ENCODE measurements at places on chromosomes 1 and 21.

GRCh38 chr1:197029749-197030148 is 37.3 kb downstream of the F13B start:
- no peak for DNase-seq

DNA sequence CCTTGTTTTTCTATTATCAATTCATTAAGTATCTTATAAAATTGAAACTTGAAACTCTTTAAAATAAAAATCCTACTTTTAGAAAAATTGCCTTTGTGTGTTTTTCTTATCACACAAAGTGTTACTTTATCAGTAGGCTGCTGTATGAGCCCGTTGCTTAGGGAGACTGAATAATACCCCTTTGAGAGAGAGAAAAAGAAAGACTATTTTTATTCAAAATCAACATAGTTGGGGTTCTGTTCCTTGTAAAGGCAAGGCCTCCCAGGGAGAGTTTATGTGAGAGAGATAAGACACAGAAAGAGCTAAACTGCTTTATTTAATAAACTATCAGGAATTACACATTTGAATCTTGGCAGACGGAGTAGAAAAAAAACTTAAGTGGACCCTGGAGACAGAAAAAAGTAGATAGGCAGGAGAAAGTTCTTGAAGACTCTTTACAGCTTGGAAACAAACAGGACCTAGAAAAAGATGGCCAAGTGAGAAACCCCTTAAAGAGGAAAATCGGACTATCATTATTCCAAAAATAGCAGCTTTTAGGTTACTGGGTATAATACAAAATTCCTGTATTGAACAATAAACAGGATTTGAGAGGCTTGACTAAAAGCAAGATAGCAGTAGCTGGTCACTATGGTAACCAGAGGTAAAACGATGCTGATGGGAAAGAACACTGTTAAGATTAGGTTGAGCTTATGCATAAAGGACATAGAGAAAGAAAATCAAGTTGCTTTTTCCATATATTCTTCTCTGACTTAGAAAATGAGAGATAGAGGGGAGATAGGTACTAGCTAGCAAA is 170.9 kb downstream of the LRRC7 start:
- DNase-seq, result no peak

GRCh38 chr1:109887884-109888283 is 22.8 kb upstream of the CSF1 start:
- DNase-seq, result no peak

GRCh38 chr1:170714163-170714562 is 50.2 kb downstream of the PRRX1 start:
- no peak for DNase-seq

DNA sequence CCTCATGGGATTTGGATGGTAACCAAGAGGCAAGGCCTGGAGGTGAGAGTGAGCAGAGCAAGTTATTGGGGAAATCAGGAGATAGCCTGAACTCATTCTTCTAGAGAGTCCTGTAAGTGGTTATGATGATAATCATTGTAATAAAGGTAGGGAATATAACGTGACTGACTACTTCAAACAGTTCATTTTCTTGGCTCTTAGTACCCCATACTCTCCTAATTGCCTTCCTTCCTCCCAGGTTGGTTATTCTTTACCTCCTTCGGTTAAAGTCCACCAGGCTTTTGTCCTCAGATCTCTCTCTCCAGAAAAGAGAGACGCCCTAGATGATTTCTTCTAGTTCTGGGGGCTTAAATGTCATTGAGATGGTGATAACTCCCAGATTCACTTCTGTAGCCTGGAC is 35.3 kb downstream of the KIF1B start:
- DNase-seq, result no peak

- DNase-seq, result no peak
Observed at GRCh38 chr1:222026280-222026679, 284.4 kb upstream of the DUSP10 start.

GRCh38 chr1:6053206-6053546 is 7.5 kb downstream of the KCNAB2 start:
- no peak for DNase-seq

- DNase-seq, result no peak
Observed at GRCh38 chr1:16918371-16918770, 3.4 kb upstream of the CROCC start.

- DNase-seq, result no peak
Observed at GRCh38 chr21:18468790-18469189, 65.2 kb upstream of the TMPRSS15 start.

- no peak for DNase-seq
Observed at GRCh38 chr1:234253732-234254131, 119.5 kb upstream of the COA6 start.

DNA sequence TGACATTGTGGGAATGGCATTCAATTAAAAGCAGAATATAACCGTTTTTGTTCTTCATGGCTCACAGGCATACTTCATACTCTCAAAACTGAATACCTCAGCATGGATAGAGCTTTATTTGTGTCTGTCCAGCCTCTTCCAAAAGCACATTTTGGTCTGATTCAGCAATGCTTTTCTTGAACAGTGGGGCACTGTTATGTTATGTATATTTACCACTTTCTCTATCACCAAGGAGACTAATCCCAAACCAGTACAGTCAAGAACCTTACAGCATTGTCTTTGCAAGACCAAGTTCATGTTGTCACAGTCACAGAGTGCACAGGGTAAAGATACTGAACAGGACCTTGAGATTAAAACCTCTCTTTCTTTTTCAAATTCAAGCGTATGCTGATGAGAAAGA is 582.8 kb downstream of the PTBP2 start:
- no peak for DNase-seq

DNA sequence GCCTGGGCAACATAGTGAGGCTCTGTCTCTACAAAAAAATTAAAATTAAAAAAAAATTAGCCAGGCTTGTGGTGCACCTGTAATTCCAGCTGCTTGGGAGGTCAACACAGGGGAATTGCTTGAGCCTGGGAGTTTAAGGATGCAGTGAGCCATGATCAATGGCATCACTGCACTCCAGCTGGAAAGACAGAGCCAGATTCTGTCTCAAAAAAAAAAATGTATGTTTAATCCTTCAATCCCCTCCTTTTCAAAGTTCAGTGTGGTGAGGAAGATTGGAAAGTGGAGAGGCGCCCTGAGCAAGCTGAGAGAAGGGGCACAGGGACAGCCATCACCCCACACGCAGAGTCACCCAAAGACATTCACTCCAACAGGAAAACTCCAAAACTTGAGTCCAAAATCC is 97.7 kb upstream of the BACE2 start:
- DNase-seq, result no peak

- DNase-seq, result no peak
Observed at GRCh38 chr1:5976726-5977493, 15.3 kb downstream of the NPHP4 start.

DNA sequence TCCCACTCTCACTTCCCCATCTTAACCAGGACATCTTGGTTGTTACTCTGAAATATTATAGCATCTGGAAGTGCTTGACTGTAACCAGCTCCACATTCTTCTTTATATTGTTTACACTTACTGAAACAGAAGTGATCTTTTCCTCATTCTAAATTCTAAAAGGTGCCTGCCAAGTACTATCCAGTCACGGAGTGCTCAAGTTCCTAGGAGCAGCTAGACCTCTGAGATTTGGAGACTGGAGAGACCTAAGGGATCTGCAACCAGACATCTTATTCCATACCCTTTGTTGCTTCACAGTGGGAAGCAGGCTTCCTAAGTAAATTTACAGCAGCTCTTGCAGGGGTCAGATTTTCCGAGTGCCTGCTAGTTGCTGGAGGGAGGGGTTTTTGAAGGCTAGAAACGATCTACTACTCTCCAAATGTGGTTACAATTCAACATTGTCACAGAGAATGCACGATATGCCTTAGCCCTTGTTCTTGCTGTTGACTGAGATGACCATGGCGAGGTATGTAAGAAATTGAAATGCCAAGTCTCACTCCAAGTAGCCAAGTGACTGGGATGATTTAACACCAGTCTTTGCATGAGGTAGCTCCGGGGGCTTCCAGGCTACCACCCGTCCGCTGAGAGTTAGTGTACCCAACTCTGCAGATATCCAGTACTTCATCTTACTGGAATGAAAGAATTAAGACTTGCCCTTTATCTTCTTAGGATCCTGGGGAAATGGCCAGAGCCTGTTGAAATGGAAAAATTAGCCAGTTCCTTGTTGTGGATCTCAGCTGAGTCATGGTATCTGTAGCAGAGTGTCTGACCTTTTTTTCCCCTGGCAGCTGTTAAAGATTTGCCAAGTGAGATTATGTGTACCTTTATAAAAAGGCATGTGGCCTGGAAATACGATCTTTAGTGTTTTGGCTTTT is 150.8 kb downstream of the MAST2 start:
- no peak for DNase-seq

GRCh38 chr1:47380699-47381098 is 35.4 kb upstream of the FOXE3 start:
- DNase-seq, result no peak

DNA sequence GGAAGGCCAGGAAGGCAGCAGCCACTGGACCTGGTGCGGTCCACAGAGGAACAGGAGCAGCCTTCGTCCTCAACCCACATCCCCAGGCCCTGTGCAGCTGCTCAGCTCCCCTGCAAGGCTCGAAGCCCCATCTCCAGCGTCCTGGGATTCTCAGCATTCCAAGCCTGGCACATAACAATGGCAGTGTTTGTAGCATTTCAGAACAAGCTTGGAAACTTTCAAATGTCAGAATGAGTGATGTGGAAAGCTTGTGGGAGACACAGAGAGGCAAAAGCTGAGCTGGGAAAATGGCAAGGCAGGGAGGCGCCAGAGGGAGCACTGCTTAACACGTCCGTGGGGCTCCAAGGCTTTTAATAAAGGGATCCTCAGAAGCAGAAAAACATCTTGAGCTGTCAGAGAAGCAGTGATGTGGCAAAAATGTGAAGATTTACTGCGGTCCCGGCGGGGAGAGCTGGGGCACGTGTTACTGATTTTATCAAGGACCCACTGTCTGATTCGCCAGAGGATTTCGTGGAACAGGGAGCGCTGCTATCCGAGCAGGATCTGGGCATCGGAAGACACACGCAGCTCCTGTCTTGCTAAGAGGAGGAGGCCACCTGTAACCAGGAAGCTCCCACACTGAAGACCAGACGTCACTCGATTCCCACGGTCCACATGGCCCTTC is 38.1 kb downstream of the TOMM20 start:
- no peak for DNase-seq

- DNase-seq, result no peak
Observed at GRCh38 chr1:205371871-205372660, 15.3 kb upstream of the KLHDC8A start.

DNA sequence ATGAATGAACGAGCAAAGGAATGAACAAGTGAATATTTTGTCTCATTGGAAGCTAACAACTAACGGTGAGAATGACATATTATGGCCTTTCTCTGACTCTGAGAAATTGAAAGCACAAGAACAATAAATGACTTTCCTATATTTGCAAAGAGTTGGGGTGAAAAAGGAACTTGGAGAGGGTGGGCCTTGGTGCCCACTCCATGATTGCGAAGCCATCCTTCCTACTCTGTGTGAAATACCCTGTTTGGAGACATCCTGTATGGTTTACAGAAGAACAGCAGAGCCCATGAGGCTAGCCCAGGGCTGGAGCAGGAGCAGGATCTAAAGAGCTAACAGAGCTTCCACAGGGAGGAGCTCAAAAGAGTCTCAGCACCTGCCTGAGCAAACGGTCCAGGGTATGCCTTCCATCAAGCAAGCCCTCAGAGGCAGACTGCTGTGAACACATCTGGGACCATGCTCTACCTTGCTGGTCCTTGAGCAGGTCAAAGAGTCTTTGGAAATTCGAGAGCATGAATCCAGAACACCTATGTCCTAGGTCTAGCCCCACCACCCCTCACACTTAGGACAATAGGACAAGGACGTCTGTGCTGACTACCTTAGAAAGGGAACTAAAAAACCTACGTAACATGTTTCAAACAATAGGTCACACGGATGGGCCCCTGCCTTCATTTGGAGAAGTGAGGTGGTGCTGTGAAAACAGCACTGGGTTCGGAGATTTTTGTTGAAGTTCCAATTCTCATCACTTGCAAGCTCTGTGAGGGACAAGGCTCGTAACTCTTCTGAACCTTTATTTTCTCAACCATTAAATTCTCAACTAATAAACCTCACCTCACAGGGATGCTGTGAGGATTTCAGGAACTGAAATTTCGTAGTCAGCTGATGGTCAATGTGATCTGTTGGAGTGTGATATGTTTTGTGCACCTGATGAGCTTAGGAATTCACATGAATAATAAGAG is 377.4 kb downstream of the RRAGC start:
- DNase-seq, result no peak

DNA sequence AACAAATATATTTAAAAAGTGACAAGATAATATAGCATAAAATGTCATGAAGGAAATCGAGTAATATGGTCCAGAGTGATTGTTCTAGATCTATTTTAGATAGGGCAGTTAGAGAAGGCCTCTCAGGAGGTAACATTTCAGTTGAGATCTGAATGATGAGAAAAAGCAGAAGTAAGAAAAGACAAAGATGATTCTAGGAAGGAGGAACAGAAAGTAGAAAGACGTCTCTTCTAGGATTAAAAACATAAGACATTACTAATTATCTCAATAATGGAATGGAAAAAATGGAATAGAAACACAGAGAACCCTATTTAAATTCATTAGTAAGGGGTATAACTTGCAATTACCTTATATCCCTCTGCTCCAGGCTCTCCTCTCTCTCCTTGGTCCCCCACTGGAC is 130.0 kb upstream of the ZNHIT6 start:
- no peak for DNase-seq

DNA sequence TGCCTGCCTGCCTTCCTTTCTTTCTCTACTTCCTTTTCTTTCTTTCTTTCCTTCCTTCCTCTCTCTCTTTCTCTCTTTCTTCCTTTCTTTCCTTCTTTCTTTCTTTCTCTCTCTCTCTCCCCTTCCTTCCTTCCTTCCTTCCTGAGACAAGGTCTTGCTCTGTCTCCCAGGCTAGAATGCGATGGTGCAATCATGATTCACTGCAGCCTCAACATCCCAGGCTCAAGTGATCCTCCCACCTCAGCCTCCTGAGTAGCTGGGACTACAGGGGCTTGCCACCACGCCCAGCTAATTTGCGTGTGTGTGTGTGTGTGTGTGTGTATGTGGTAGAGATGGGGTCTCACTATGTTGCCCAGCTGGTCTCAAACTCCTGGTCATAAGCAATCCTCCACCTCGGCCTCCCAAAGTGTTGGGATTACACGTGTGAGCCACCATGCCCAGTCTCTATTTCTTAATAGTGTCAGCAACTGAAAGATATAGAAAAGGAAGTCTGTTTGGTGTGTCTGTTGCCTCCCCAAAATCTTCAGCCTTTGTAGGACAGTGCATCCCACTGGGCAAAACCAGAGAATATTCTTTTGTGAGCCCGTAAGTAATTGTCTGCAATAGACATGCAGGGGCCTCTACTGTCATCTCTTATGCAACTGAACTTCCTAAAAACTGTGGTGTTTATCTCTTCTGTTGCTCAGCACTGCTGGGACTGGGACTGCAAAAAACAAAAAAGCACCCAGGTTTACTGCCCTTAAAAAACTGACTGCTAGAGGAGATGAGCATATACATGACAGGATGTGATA is 20.9 kb upstream of the RAB4A start:
- no peak for DNase-seq
